HCT116 (cell line): ENCODE measurements at places on chromosomes 5 and 9.
A peak's percentile ranks its signal among the peaks of the same experiment; 100 is the strongest.

- DNase-seq: no peak
- no peak overlapping the region for H3K4me3 ChIP-seq
- no peak overlapping the region for H3K27ac ChIP-seq
- peaks cover 3% of the 10 kb centered on the region; the same call in 1 of the 2 replicates for H3K36me3 ChIP-seq
- H3K4me1 ChIP-seq: peaks cover 5% of the 10 kb centered on the region; the same call in 1 of the 2 replicates
Observed at GRCh38 chr9:127679506-127679905, 27.3 kb upstream of the CFAP157 start.

GRCh38 chr9:129011761-129012181, 16.4 kb downstream of the SH3GLB2 start:
- DNase-seq: no peak
- H3K27ac ChIP-seq: no peak overlapping the region
- H3K4me1 ChIP-seq: no peaks in the 10 kb centered on the region
- H3K27me3 ChIP-seq: no peaks in the 10 kb centered on the region
- no peak overlapping the region for H3K4me3 ChIP-seq
- H3K36me3 ChIP-seq: peaks cover 26% of the 10 kb centered on the region; the same call in 1 of the 2 replicates

GRCh38 chr5:19928562-19929421, 59.2 kb downstream of the CDH18 start:
- H3K27ac ChIP-seq: no peak overlapping the region
- no peaks in the 10 kb centered on the region for H3K36me3 ChIP-seq
- DNase-seq: no peak
- no peaks in the 10 kb centered on the region for H3K27me3 ChIP-seq

DNA sequence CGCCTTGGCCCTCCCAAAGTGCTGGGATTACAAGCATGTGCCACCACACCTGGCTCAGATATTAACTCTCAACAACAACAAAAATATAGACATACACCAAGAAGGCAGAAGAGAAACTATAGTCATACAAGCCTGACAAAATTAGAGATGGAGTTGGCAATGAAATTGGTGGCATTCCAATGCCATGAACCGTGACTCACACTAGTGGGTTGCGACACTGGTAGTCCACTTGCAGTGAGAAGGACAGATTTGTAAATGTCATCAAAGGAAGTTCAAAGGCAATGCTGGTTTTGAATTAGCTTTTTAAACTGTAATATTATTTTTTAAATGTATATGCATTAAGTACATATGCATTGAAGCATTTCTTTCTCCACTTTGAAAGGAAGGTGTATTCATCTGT, 8.5 kb upstream of the DNAJC25 start:
- H3K4me3 ChIP-seq: no peak overlapping the region
- DNase-seq: no peak
- H3K27me3 ChIP-seq: no peaks in the 10 kb centered on the region
- H3K36me3 ChIP-seq: no peaks in the 10 kb centered on the region
- no peak overlapping the region for H3K27ac ChIP-seq
- peaks cover 7% of the 10 kb centered on the region for H3K4me1 ChIP-seq

DNA sequence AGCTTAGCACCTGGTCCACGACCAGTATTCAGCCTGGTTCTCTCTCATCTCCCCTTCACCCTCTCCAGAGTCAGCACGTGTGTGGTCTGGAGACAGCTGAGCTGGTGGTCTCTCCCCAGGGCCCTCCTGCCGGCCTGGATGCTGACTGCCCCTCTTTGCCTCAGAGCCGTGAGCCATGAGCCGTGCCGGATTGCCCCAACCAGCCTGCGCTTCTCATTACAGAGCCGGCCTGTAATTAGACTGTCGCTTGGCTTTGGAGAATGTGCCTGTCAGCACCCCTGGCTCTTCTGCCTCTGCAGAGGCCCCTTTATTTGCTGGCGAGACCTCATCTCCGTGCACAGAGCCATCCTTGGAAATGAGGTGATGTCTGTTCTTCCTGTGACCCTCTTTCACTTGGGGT, 118.7 kb upstream of the BOD1 start:
- DNase-seq: no peak
- no peaks in the 10 kb centered on the region for H3K27me3 ChIP-seq
- no peak overlapping the region for H3K27ac ChIP-seq
- no peak overlapping the region for H3K4me3 ChIP-seq
- H3K36me3 ChIP-seq: no peaks in the 10 kb centered on the region
- no peaks in the 10 kb centered on the region for H3K4me1 ChIP-seq

GRCh38 chr5:35698047-35698808, 80.6 kb downstream of the SPEF2 start:
- H3K27me3 ChIP-seq: no peaks in the 10 kb centered on the region
- no peaks in the 10 kb centered on the region for H3K4me1 ChIP-seq
- no peak for DNase-seq
- H3K27ac ChIP-seq: no peak overlapping the region

DNA sequence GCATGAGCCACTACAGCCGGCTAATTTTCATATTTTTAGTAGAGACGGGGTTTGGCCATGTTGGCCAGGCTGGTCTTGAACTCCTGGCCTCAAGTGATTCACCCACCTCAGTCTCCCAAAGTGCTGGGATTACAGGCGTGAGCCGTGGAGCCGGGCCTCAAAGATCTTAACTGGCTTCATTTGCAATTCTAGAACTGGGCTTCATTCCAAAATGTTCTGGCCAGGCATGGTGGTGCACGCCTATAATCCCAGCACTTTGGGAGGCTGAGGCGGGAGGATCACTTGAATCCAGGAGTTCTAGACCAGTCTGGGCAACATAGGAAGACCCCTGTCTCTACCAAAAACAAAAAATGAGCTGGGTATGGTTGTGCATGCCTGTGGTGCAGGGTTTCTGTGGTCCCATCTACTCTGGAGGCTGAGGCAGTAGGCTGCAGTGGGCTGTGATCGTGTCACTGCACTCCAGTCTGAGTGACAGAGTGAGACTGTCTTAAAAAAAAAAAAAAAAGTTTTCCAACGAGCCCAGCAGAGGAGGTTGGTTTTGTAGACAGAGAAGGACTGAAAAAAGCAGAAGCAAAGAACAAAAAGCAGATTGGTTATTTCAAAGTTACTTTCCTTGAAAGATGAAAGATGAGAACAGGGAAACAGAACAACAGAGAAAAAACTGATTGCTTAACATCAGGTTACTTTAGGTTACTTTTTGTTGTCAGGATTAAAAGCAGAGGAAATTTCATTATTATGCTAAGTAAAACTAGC, 78.2 kb downstream of the ANKRD55 start:
- no peaks in the 10 kb centered on the region for H3K36me3 ChIP-seq
- H3K27me3 ChIP-seq: no peaks in the 10 kb centered on the region
- H3K4me1 ChIP-seq: no peaks in the 10 kb centered on the region
- no peak overlapping the region for H3K4me3 ChIP-seq
- no peak for DNase-seq

DNA sequence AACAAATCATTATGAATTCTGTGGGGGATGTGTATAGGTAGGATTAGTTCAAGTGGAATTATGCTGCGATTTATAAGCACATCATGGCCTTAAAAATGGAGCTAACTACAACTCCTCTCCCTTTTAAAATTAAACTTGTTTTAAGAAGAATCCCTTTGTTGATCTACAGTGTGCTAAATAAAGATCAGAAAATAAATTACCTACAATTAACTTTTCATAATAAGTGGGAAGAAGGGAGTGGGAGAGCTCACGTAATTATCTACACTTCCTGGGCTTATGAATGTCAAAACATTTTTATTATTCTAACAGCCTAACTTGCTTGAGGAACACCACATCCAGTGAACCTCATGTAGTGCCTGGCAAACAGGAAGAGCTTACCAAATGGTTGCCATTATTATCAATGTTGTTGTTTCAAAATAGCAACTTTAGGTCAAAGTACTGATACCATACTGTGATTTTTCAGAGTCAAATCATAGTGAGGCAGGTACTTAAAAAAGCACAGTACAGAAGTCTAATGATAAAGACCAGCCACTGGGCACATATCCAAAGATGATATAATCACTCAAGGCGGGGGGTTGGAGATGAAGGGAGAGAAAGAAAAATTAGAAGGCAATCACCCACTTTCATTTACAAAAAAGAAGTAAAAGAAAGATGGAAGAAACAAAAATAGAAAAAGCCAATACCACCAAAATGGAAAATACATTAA, 174.0 kb downstream of the RAPGEF6 start:
- H3K27ac ChIP-seq: no peak overlapping the region
- no peaks in the 10 kb centered on the region for H3K4me1 ChIP-seq
- no peaks in the 10 kb centered on the region for H3K27me3 ChIP-seq
- DNase-seq: no peak
- H3K36me3 ChIP-seq: 0 out of 2 replicates have a peak, but pooled peaks cover 4% of the 10 kb centered on the region

- no peaks in the 10 kb centered on the region for H3K36me3 ChIP-seq
- DNase-seq: peak; percentile 41
- no peak overlapping the region for H3K27ac ChIP-seq
Observed at GRCh38 chr9:98365227-98365669, 109.8 kb upstream of the TBC1D2 start.

GRCh38 chr5:126846344-126846743, 69.4 kb downstream of the LMNB1 start:
- no peaks in the 10 kb centered on the region for H3K36me3 ChIP-seq
- no peak overlapping the region for H3K4me3 ChIP-seq
- H3K27me3 ChIP-seq: no peaks in the 10 kb centered on the region
- no peak overlapping the region for H3K27ac ChIP-seq
- DNase-seq: no peak
- H3K4me1 ChIP-seq: no peaks in the 10 kb centered on the region

DNA sequence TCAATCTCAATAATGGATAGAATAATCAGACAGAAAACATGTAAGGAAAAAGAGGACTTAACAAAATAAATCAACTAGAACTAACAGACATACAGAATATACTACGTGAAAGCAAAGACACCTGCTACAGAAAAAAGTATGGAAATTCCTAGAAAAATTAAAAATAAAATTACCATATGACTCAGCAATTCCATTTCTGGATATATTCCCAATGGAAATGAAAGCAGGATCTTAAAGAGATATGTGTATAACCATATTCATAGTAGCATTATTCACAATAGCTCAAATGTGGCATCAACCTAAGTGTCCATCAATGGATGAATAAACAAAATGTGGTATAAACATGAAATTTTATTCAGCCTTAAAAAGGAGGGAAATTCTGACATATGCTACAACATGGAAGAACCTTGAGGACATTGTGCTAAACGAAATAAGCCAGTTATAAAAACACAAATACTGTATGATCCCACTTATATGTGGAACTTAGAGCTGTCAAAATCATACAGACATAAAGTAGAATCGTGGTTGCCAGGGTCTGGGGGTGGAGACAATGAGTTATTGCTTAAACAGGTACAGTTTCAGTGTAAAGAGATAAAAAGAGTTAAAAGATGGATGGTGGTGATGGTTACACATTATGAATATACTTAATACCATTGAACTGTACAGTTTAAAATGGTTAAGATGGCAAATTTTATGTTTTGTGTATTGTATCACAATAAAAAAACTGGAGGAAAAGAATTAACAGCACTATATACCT, 6.9 kb downstream of the PLAA start:
- H3K27ac ChIP-seq: no peak overlapping the region
- no peak for DNase-seq
- peaks cover 5% of the 10 kb centered on the region; the same call in 1 of the 2 replicates for H3K36me3 ChIP-seq
- no peak overlapping the region for H3K4me3 ChIP-seq
- H3K27me3 ChIP-seq: no peaks in the 10 kb centered on the region

GRCh38 chr5:135317286-135317685, 81.7 kb downstream of the MACROH2A1 start:
- no peak overlapping the region for H3K4me3 ChIP-seq
- no peak for DNase-seq
- no peaks in the 10 kb centered on the region for H3K36me3 ChIP-seq
- H3K27ac ChIP-seq: no peak overlapping the region

GRCh38 chr9:128685636-128686489, 3.2 kb upstream of the SET start:
- H3K27me3 ChIP-seq: no peaks in the 10 kb centered on the region
- DNase-seq: no peak
- H3K36me3 ChIP-seq: peaks cover 8% of the 10 kb centered on the region; the same call in 1 of the 2 replicates
- peak overlapping the region; percentile 94 for H3K27ac ChIP-seq
- peaks cover 28% of the 10 kb centered on the region for H3K4me1 ChIP-seq
- H3K4me3 ChIP-seq: no peak overlapping the region

GRCh38 chr5:138503487-138504270, 38.4 kb downstream of the EGR1 start:
- H3K36me3 ChIP-seq: peaks cover 14% of the 10 kb centered on the region; the same call in 1 of the 2 replicates
- no peak overlapping the region for H3K4me3 ChIP-seq
- H3K4me1 ChIP-seq: no peaks in the 10 kb centered on the region
- DNase-seq: peak; percentile 34
- H3K27me3 ChIP-seq: no peaks in the 10 kb centered on the region

GRCh38 chr5:108557686-108558085, 175.8 kb upstream of the FBXL17 start:
- H3K4me3 ChIP-seq: no peak overlapping the region
- no peaks in the 10 kb centered on the region for H3K36me3 ChIP-seq
- no peak overlapping the region for H3K27ac ChIP-seq
- H3K27me3 ChIP-seq: no peaks in the 10 kb centered on the region
- no peak for DNase-seq
- no peaks in the 10 kb centered on the region for H3K4me1 ChIP-seq

GRCh38 chr9:136958898-136959850, 7.1 kb downstream of the LCN12 start:
- no peak for DNase-seq
- H3K27me3 ChIP-seq: no peaks in the 10 kb centered on the region
- H3K4me3 ChIP-seq: no peak overlapping the region

DNA sequence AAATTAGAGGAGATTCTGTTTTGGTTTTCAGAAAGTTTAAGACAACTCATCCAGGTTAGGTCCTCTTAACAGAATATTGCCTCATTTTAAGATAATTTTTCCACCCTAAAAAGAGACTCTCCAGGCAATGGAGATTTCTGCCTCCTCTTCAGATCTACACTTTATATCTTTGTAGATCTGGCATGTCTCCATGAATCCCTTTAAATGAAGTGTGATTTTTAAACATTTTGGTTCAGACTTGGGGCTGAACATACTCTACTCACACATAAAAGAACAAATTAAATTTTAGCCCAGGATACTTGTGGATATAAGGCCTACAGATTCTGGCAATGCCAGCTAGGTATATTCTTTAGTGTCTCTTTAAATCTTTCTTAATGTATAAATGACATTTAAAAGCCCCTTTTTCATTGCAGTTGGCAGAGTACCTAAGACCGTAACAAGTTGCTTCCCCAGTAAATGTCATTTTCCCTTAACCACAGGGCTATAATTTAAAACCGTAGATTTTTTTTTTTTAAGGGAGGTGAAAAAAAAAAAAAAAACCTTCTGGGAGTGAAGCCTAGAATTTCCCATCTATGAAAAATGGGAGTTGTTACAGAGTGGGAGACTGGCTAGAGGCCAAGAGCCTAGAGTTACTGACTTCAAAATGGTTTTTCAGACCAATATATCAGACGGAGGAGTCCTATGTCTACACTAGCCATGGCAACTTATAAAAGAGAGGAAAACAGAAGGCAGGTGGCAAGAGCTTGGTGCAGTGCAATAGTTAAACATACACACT, 207.8 kb upstream of the TARS1 start:
- no peak overlapping the region for H3K4me3 ChIP-seq
- DNase-seq: no peak
- H3K36me3 ChIP-seq: no peaks in the 10 kb centered on the region
- no peak overlapping the region for H3K27ac ChIP-seq

- DNase-seq: no peak
- no peaks in the 10 kb centered on the region for H3K27me3 ChIP-seq
- no peak overlapping the region for H3K4me3 ChIP-seq
- no peaks in the 10 kb centered on the region for H3K36me3 ChIP-seq
- peaks cover 11% of the 10 kb centered on the region; the same call in 1 of the 2 replicates for H3K4me1 ChIP-seq
Observed at GRCh38 chr5:138659561-138659960, 84.4 kb upstream of the HSPA9 start.
